M059J (cell line): ENCODE measurements at places on chromosomes 3 and 15.
A peak's percentile ranks its signal among the peaks of the same experiment; 100 is the strongest.

- no peak for DNase-seq
Observed at GRCh38 chr3:154250291-154250690, 74.0 kb downstream of the DHX36 start.

- DNase-seq = peak; percentile 45
Observed at GRCh38 chr15:62173215-62173614, 8.1 kb upstream of the C2CD4B start.

- peak; percentile 64 for DNase-seq
Observed at GRCh38 chr3:177703788-177704187, 506.5 kb upstream of the TBL1XR1 start.

DNA sequence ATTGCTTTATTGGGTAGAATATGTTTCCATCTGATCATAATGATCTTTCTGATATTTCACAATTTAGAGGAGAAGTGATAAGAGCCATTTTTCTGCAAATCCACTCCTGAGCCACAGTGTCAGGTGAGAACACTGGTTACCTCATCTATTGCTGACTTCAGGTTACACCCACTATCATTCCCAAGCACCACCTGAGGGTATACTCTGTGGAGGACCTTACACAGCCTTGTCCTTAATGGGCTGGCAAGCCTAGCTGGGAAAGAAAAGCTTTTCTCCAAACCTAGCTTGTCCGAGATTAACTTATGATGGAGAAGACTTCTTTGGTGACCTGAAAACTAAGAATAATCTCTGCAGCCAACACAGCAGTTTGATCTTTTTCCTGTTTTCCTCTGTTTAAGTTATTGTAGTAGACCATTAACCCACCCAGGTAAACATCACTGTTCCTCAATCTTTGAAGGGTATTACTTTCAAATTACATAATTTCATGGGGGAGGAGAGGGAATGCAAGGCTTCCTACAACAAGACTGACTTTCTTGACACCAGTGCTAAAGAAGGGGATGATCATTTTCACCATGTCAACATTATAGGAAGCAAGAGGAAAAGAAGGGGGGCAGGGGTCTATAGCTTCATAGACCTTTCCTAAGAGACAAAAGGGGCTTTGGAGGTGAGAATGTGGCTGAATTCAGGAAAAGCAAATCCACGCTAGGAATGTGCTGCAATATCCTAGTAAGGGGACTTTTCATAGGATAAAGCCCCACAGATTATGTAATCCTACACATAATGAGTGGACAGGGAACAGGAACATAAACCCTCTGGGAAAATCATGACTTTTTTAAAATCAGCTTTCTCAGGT lies 1.7 kb downstream of the NCEH1 start:
- no peak for DNase-seq

- DNase-seq = no peak
Observed at GRCh38 chr3:188367678-188368077, 213.7 kb downstream of the LPP start.

DNA sequence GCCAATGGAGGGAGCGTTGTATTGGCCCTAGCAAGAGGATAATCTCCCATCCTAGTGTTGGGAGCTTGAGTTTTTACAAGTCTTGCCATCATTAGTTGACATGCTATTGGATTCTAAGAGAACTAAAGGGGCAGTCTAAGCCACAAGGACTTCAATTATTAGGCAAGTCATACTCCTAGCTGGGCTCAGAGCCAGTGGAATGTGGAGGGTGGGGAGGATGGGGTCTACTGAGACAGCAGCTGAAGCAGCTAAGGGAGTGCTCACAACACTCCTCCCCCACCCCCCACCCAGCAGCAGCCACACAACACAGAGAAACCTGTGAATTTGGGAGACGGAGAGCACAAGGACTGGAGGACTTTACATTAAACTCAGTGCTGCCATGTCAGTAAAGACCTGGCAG lies 27.9 kb downstream of the FRG2C start:
- DNase-seq = no peak
